Effector memory CD8-positive, alpha-beta T cell (primary cell): ENCODE measurements at places on chromosomes 12 and 14.

DNA sequence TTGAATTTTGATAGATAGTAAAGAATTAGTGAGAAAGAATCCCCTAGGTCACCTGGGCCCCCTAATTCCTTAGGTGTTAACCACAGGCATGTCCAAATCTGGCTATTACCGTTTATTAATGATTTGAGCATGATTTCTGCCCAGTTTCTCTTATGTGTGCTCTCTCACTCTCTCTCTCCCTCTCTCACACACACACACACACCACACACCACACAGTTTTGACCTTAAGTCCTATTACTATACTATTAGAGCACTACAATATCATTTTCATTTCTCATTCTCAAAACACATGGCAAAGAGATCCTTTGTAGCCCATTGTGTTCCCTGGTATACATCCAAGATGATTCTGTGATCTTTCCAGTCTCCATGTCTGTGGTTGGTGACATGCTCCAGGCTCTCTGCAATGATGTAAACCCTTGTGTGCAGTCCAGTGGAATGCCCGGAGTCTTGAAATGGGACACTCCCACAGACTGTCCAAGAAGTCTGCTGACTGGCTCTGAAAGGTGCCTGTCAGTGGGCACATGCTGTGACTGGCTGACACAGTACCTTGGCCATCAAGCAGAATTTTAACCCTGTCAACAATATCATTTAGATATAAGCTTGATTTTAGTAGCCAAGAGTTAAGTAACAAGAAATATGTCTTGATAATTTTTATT is 96.2 kb downstream of the FIGNL2 start:
- no peak for DNase-seq

GRCh38 chr14:104547998-104548700 is 31.4 kb upstream of the C14orf180 start:
- no peak for DNase-seq

DNA sequence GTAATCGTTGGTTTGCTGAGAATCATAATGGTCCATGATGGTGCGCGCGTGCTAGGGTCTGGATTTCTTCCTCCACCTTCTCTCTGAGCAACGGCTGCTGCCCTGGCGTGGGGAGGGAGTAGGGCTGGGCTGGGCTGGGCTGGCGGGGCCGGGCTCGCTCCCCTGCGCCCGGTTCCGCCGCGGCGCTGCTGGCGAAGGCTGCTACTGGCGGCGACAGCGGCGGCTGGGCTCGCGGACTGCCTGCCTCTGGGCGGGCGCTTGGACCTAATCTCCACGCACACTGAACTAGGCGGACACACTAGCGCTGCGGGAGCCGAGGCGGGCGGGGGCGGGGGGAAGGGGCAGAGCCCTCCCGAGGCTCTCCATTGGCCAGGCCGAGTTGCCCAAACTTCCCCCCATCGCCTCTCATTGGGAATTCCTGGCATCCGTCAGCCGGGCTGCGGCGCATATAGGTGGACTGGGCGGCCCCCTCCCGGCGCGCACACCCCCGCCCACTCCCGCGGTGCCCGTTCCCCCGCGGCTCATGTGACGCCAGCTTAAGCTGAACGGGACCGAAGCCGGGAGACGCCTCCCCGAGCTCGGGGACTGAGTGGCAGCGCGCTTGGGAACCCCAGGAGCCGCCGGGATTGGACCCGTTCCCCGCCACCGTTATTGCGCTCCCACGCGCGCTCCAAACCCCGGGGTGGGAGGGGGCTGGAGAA is at the start of gene ACTN1:
TSS of gene ACTN1 (minus strand) at position 282 of the 701 bp plus-strand sequence. CDS start at position 36, 246 bp downstream.
- DNase-seq = peak; percentile 10

DNA sequence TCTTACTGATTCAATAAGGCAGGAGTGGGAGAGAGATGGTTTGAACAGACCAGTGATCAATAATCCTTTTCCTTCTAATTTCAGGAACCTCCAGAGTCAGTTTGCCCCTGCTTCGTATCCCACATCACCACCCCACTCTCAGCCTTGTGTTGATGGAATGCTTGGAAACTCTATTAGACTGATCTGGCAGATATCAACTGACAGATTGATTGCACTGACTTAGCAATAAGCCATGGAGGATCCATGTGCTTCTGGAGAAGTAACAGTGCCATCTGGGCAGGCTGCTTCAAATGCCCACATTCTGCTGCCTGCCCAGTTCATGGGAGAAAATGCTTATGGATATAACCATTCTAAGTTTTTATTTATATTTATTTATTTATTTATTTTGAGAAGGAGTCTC is 218.0 kb downstream of the SLC2A13 start:
- DNase-seq = no peak

GRCh38 chr14:68841016-68841809 is 48.3 kb upstream of the ZFP36L1 start:
- DNase-seq = no peak

DNA sequence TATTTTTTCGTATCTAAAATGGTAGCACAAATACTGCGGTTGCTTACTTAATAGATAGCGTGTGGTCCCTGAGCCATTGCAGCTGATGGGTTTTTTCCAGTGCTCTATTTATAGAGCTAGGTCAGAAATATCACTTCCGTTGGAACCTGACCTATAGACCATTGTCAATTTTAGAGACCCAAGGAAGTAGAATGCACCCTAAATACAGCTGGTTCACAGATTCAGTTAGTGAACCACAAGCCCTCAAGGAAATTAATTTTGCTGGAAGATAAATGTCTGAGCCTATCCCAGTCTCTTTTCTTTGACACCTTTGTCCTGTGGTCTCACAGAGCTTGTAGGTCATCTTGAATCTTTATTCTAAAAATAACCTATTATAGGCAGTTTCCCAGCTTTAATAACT is 391.0 kb downstream of the ZFP36L1 start:
- DNase-seq = no peak

DNA sequence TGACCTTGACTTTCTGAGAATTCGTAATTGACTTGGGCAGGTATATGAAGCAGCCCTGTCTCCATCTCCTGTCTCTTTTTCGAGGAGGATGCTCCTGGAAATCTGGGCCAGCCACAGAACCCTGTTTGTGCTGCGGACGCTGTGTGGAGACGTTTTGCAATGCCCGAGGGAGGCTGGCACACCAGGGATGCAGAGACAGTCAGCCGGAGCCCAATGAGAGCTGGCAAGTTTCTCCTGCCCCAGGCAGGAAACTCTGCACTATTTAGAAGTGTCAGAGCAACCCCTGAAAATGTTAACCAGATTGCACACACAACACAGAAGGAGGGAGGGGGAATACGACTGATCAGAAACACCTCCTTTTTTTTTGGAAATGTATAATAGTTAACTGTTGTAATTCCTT is 103.2 kb upstream of the DYRK2 start:
- DNase-seq = no peak

- DNase-seq = no peak
Observed at GRCh38 chr14:33110737-33111443, 172.2 kb downstream of the NPAS3 start.
